ENCODE measurements at places on chromosomes 1 and 21. TPM values are rescaled to one million over a fixed set of nuclear protein-coding genes. Genes with fewer than 3 reads are reported as not detected.

HSD3B1 gene
- not detected for total RNA-seq

KRTAP19-1 gene
- not detected for total RNA-seq

GNAT2 gene
- 0.19 TPM for total RNA-seq

MYOC gene
- 0.13 TPM for total RNA-seq

NBPF26 gene
- 11.5 TPM for total RNA-seq

VSIG8 gene
- under 0.01 TPM for total RNA-seq

CYP4Z1 gene
- 0.13 TPM for total RNA-seq

OR2T2 gene
- total RNA-seq, result not detected

CTXND2 gene
- not detected for total RNA-seq

VHLL gene
- not detected for total RNA-seq

CCDC30 gene
- 2.8 TPM for total RNA-seq

PIGP gene
- 6.9 TPM for total RNA-seq

FLG2 gene
- total RNA-seq, result not detected

NPPB gene
- not detected for total RNA-seq

HPCA gene
- not detected for total RNA-seq

SASS6 gene
- total RNA-seq, result 2.1 TPM

ENAH gene
- total RNA-seq, result 338 TPM

SLC39A1 gene
- 104 TPM for total RNA-seq

OR2L5 gene
- total RNA-seq, result not detected

IFI6 gene
- 55.6 TPM for total RNA-seq

EDEM3 gene
- total RNA-seq, result 128 TPM

PROK1 gene
- total RNA-seq, result not detected

HMGCS2 gene
- not detected for total RNA-seq

FAAH gene
- 0.92 TPM for total RNA-seq

GPATCH2 gene
- 13.6 TPM for total RNA-seq

C1orf141 gene
- not detected for total RNA-seq

SELP gene
- 0.40 TPM for total RNA-seq

SYDE2 gene
- total RNA-seq, result 4.4 TPM

RIIAD1 gene
- total RNA-seq, result 1.1 TPM

S100A12 gene
- not detected for total RNA-seq

ODF2L gene
- 20.6 TPM for total RNA-seq

WNT3A gene
- not detected for total RNA-seq

CLCA4 gene
- total RNA-seq, result 0.40 TPM

IFI44L gene
- 17.2 TPM for total RNA-seq

OR2G6 gene
- not detected for total RNA-seq

CHRNB2 gene
- under 0.01 TPM for total RNA-seq

CNR2 gene
- total RNA-seq, result not detected

ANKRD34A gene
- total RNA-seq, result 0.62 TPM

EXTL1 gene
- total RNA-seq, result 0.13 TPM

KRTAP11-1 gene
- total RNA-seq, result not detected

RGS18 gene
- not detected for total RNA-seq

ELOA gene
- total RNA-seq, result 32.4 TPM

UTS2 gene
- total RNA-seq, result not detected

EBNA1BP2 gene
- 88.9 TPM for total RNA-seq

ROR1 gene
- total RNA-seq, result 7.8 TPM

TNFSF18 gene
- total RNA-seq, result 0.06 TPM

PTBP2 gene
- 11.5 TPM for total RNA-seq

C1orf185 gene
- total RNA-seq, result not detected

TSPAN1 gene
- total RNA-seq, result 1.6 TPM

SPRR2B gene
- not detected for total RNA-seq

FNDC10 gene
- total RNA-seq, result 0.87 TPM

MXRA8 gene
- total RNA-seq, result 369 TPM

TMEM52 gene
- not detected for total RNA-seq

Data from aortic smooth muscle cell (primary cell).